ENCODE measurements at places on chromosomes 11 and 22.

DNA sequence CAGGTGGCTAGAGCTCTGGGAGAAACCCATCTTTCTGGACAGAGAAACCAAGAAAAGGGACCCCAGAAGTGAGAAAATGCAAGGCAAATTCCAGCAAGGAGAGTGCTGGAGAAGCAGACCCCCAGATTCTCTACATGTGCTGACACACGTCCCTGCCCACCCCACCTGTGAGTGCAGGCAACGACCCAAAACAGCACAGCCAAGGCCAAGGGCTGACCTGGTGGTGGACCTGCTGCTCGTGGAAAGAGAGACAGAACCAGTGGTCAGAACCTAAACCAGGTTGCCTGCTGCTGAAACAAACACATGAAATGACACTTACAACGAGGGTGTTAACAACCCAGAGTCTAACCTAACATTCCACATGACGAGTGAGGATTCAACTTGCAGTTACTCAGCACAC is 24.6 kb downstream of the TRMU start:
- DNase-seq = no peak

GRCh38 chr11:109433753-109434256 is 11.8 kb downstream of the C11orf87 start:
- no peak for DNase-seq

DNA sequence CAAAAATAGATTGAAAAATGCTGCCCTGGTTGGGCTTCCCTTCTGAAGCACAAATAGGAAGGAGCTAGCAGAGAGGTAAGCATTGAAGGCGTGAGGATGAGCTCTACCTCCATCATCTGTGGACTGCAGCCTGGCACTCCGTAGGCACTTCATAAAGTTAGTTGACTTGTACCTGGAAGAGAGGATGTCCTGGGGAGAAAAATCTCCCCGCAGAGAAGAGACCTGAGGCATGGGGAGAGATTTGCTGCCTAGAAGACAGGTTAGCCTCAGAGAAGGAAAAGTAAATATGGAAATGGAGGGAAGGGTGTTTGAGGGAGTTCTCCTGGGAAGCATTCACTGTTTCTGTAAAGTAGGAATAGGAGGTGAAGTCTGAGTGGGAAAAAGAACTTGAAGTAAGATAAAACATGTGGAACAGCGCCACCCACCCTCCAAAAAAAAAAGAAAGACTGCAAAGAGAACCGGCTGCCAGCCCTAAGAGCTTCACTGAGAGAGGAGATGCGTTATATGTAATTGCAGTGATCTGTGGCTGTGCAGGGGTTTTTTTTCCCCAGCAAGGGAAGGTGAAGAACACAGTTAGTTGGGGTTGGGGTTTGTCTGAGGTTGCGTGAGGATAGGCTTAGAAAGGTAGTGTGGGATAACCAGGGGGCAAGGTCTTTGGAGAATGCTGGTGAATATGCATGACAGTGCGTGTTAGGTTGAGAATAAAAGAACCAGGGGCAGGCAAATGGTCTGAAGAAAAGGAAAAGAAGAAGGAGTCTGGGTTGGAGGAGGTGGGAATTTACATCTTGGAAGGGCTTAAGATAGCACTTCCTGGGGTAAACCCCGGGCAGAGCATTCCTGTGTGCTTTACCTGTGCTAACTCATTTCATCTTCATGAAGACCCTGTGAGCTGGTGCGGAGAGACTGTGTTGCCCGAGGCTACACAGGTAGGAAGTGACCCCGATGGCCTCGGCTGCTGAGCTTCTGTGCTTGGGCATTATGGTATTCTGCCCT is 16.0 kb downstream of the TNRC6B start:
- no peak for DNase-seq

- DNase-seq = no peak
Observed at GRCh38 chr11:70082829-70083228, 4.7 kb downstream of the ANO1 start.

DNA sequence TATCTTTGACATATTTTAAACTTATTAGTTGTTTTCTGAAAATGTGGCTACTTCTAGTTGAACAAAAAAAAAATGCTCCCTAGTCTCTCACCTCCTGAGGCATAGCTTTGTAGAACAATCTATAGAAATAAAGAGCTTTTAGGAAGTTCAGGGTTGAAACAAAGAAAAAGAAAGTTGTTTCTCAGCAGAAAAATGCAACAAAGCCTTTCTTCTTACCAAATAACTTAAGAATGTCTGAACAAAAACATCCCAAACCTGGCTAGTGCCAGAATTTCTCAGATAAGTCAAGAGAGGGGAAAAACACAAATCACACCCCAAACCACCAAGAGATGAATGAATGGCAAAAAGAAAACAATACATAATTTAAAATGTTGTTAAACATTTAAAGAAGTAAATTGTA is 114.1 kb downstream of the MAML2 start:
- DNase-seq = no peak

DNA sequence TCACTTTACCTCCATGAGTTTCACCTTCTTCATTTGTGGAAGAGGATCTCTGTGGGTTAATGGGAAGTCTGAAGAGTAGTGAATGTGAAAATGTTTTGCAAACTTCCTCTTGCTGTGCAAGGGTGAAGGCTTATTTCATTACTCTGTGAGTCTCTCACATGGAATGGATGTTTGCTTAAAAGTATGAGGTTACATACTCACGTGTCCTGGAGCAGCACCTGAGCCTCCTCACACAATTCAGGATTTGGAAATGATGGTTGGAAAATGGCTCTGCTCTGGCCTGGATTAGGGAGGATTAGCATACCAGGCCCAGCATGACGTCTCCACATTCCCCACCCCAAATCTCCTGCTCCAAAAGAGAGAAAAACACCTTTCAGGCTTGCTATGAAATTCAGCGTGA is 4.8 kb downstream of the GRAMD1B start:
- DNase-seq = no peak

GRCh38 chr11:69465236-69466000 is 16.0 kb upstream of the LINC01488 start:
- no peak for DNase-seq

GRCh38 chr22:33400061-33400840 is 342.1 kb upstream of the SYN3 start:
- DNase-seq = no peak

DNA sequence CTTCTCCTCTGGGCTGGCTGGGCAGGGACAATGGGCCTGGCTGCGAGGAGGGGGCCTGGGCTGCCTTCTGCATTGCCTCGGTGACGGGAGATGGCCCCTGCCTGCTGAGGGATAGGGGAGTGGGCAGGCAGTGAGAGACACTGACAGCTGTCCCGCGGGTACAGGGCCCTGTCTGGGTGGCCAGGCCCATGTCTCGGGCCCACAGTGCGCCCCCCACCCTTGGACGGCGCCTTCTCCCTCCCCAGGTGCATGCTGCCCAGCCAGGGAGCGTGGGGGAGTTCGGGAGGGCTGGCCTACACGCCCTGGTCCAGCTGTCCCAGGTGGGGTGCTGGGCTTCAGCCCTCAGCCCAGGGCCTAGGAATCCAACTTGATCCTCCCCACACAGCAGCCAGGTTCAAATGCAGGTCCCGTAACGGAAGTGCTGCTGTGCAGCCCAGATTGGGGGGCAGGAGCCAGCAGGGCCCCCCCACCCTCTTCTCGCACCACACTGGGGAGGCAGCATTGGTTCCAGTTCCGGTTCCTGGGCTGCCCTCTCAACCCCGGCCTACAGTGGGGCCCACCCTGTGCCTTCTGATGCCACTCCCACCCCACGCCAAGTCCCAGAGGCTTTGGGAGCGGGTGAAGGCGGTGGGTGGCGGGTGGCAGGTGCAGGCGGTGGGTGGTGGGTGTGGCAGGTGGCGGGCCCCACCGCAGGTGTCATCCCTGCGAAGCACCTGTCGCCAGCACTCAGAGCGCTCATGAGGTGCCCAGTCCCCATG is 7.3 kb upstream of the TSSC4 start:
- no peak for DNase-seq

DNA sequence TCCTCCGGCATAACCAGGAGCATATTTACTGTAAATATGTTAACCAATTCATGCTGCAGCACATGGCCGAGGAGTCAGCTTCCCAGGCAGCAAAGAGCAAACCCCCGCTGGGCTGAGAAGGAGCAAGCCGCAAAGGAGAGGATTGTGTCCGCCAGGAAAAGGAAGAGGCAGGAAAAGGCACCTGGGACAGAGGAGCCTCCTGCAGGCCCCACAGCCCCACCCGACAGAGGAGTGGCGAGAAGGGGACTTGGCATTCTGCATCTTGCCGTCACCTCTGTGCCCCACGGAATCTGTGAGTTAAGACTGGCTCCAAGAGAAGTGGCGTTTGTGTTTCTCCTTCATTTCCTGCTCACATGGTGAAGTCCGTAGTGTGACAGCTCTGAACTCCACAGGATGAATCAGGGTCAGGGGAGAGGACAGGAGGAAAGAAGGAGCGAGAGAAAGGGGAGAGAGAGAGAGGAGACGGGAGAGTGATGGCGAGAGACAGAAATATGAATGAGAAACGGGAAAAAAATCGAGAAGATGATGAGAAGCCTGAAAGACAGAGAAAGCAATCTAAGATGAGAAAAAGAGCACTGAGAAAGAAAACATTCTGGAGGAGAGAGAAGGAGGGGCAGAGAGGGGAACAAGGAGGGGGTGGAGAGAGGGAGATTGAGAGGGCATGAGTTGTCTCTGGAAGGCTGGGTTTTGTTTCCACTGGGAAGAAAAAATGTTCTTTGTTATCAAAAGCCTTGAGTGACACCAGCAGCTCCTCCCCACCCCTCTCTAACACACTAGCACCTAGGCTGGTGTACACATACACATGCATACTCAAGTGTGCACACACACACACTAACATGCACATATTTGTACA is 489.6 kb downstream of the MN1 start:
- no peak for DNase-seq

- no peak for DNase-seq
Observed at GRCh38 chr11:92841719-92842118, 127.7 kb upstream of the MTNR1B start.

DNA sequence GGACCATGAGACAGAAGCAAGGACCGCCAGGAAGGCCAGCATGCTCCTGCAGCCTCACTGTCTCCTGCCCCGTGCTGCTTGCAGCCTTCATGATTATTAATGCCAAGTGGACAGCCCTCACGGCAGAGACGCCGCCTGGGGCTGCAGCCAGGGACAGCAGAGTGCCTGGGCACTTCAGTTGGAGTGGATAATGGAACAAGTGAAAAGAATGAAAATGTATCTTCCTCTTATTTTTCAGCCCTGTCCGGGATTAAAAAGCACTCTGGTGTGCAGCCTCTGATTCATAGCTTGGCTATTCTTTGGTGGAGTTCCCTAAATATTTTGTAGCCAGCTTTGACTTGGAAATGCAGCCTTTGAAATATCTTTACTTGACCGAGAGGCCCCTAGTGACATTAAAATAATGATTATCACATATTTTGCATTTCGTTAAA is 1404.2 kb downstream of the BRD1 start:
- no peak for DNase-seq

GRCh38 chr11:124211321-124211720 is 28.2 kb downstream of the OR10D3 start:
- DNase-seq = no peak
